ENCODE measurements at places on chromosomes 11 and 22.

DNA sequence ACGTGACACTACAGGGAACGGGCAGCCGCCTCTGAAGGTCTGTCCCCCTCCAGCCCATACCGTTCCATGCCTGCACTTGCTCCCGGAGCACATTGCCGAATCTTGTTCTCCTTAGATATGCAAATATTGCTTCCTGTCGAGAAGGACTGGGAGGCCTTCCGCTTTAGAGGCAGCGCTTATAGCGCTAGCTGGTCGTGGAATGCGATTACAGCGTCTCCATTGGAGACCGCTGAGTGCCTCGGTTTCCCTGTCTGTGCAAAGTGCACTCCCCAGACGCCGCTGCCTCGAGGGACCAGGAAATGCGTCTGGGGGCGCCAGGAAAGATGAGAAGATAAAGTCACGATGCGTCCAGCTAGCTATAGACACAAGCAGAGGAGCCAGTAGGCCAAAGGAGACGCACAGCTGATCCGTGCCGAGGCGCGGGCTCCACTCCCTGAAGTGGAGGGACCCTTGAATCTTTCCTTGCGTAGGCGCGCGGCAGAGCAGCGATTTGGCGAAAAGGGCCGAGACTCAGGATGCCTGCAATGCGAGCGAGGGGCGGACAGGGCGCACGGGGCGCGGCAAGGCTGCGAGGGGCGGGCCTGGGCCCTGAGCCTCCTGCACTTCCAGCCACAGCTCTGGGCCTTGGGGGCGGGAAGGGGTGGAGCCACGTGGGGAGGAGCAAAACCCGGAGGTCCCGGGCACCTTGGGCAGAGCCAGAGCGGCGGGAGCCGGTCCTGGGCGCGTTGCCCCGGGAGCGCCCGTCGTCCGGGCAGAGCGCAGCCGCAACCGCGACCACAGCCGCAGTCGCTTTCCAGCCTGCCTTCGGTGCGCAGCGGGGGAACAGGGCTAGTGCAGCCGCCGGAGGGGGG, at the start of gene RASSF10:
RASSF10 (plus strand) TSS at position 692 of the 851 bp plus-strand sequence. CDS start 261 bp downstream, outside the sequence.
- DNase-seq, result peak; percentile 18

GRCh38 chr11:133649040-133649439, 116.7 kb upstream of the OPCML start:
- DNase-seq, result no peak

DNA sequence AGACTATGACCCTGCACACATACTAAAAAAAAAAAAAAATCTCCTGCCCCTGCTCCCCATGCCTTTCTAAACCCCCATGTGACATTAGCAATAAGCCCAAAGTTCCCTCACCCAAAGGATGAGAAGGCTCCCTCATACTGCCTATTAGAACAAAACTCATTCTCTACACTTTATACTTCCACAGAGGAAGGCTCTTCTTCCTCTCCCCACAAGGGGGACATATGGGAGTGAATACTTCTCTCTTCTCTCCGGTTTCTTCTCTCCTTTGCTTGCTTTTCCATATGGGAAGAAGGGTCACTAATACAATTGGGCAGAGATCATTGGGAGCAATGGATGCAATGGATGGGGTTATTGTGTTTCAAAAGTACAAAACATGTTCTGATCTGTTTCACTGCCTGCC, 3.3 kb downstream of the OR52L1 start:
- DNase-seq, result no peak

- DNase-seq, result no peak
Observed at GRCh38 chr22:48302657-48303368, 1524.9 kb downstream of the BRD1 start.

- no peak for DNase-seq
Observed at GRCh38 chr22:46379066-46379930, 43.8 kb downstream of the TRMU start.

GRCh38 chr11:12116425-12117032, 6.1 kb downstream of the MICAL2 start:
- no peak for DNase-seq

DNA sequence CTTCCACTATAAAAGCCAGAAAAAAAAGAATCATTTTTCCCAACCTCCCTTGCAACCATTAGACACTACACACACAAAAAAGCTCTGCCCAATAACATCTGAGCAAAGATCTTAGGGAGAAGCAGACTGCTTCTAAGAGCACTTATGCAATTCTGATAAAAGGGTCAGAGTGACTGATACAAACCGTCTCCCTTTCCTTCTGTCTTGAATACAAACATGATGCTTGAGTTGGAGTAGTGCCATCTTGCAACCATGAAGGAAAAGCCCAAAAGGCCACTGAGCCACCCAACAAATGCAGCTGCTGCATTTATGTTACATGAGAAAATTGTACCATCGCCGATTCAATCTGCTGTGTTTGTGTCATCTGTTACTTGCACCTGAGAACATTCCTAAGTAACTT, 47.6 kb upstream of the EED start:
- no peak for DNase-seq

GRCh38 chr22:44658311-44658953, 43.6 kb upstream of the PRR5 start:
- no peak for DNase-seq
